ENCODE measurements at places on chromosomes 13 and 19.

DNA sequence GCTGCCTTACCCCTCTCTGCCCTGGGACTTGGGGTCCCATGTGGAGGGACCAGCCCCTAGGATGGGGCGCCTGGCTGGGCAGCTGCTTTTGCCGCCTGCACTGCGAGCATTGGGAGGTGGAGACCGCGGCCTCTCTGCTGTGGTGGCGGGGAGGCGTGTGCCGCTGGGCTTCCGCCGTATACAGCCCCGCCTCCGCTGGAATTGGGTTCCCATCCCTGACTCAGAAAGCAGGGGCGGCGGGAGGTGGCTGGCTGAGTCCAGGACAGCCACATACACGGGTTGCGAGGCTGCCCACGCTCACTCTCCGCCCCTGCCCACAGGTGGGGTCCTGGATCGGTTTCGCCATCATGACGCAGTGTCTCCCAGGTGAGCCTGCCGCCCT lies 6.6 kb downstream of the NDUFB7 start:
- no peak for DNase-seq

DNA sequence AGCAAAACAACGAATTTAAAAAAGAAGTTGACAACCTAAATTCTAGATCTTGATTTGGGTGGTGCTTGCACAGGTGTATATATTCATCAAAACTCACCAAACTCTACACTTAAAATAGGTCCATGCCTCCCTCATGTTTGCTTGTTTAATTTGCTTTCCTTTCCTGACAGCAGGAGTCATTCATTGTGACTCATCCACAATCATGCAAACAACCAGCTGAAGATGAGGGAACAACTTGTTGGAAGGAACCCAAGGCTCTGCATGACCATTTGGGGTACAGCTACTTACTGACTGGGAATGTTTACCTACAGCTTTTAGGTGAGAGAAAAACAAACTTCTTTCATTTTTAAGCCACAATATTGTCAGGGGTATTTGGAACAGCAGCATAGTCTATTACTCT lies 96.6 kb downstream of the RXFP2 start:
- DNase-seq = peak; percentile 27

DNA sequence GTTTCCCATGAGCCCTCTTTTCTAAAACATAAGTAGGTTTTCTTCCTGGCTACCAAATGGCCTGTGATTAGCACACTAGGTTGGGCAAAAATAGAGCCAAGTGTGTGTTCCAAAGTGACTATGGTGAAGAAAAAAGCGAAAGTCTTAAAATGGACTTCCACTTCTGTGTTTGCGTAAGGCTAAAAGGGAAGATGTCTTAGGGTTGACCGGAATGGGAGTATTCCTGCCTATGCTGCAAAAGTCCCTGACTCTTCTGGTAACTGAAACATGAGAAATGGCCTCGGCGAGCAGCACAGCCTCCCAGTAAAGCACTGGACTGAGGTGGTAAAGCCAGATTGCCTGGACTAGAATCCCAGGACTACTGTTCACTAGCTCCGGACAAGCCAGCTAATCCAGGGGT lies 2.4 kb upstream of the FPR1 start:
- DNase-seq = no peak

GRCh38 chr19:50333737-50334617 lies 4.8 kb upstream of the KCNC3 start:
- peak; percentile 66 for DNase-seq

DNA sequence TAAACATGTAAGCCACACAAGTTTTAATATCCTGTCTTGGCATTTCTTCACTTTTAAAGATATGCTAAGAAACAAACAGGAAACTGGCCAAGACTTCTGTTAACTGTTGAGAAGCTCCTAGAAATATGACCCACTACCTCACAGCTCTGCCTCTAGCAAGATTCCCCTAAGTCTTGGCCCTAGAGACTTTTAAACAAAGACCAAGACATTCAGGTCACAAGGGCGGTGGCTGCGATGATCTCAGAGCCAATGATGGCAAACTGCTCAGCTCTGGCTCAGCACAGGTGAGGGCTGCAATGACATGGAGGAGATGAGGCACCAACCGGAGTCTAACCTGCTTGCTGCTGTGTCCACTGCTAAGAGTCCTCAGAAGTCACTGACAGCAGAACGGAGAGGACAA lies 114.8 kb downstream of the SUCLA2 start:
- DNase-seq = no peak

DNA sequence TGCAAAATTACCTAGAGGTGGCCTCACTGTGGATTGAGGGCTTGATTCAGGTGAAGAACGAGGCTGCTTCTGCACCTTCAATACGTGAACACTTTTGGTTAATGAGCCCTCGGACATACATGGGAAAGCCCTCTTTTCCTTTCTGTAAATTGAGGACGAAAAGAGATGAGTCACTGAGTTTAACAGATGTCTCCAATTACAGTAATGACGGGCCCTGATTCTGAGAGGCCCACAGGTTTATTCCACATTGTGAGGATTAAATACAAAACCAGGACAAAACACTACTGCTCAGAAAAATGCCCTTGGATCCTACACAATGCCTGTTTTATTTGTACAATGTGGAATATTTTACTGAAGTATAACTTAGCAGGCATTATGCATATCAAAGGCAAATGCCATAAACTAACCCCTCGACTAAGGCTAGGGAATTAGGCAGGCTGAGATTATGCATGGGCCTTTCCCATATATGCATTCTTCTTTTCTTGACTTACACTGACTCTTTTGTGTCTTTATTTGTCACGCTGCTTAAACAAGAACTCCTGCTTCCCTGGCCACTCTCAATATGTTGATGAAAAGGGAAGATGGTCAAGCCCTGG lies 819.9 kb downstream of the OLFM4 start:
- DNase-seq = no peak

- DNase-seq = peak; percentile 30
These were observed 27.8 kb upstream of the OR1M1 start for GRCh38 chr19:9058905-9059667.

DNA sequence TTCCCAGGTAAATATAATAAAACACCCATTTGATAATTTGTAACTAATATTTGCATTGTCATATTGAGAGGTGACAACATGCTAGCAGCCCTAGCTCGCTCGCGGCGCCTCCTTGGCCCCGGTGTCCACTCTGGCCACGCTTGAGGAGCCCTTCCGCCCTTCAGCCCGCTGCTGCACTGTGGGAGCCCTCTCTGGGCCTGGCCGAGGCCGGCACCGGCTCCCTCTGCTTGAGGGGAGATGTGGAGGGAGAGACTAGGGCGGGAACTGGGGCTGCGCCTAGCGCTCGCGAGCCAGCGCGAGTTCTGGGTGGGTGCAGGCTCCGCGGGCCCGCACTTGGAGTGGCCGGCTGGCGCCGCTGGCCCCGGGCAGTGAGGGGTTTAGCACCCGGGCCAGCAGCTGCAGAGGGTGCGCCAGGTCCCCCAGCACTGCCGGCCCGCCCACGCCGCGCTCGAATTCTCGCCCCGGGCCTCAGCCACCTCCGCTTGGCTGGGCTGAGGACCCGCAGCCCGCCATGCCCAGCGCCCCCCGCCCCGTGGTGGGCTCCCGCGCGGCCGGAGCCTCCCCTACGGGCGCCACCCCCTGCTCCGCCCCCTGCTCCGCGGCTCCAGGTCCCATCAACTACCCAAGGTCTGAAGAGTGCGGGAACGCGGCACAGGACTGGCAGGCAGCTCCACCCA lies 594.4 kb downstream of the SLITRK6 start:
- DNase-seq = no peak

GRCh38 chr19:48496959-48497727 lies 14.5 kb downstream of the LMTK3 start:
- DNase-seq = no peak

DNA sequence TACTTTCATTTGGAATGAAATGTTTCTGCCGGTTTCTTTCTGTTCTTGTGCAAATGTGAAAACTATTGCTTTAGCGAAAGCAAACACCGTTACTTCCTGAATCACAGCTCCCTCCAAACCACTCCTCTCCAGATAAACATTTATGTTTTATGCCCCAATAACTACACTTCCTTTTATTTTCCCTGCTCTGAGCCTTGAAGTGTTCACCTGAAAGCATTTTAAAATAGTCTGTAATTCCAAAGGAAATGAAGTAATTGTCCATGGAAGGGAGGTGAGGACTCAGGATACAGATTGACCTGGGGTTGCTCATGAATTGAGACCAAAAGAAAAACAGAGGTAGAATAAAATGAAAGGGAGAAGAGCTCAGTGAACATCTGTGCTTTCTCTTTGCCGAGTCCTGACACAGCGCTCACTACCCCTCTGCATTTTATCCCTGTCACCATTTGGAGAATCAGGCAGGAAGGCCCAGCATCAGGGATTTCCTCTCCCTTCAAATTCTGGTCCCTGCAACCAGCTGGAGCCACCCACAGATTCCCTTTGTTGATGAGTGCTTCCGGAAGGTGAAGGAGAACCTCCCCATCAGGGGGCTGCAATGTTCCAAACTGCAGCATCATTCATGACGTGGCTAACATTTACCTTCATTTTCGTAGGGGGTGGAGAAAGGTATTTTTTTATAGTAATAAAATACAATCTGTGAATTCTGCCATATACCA lies 171.9 kb downstream of the ITGBL1 start:
- DNase-seq = no peak

DNA sequence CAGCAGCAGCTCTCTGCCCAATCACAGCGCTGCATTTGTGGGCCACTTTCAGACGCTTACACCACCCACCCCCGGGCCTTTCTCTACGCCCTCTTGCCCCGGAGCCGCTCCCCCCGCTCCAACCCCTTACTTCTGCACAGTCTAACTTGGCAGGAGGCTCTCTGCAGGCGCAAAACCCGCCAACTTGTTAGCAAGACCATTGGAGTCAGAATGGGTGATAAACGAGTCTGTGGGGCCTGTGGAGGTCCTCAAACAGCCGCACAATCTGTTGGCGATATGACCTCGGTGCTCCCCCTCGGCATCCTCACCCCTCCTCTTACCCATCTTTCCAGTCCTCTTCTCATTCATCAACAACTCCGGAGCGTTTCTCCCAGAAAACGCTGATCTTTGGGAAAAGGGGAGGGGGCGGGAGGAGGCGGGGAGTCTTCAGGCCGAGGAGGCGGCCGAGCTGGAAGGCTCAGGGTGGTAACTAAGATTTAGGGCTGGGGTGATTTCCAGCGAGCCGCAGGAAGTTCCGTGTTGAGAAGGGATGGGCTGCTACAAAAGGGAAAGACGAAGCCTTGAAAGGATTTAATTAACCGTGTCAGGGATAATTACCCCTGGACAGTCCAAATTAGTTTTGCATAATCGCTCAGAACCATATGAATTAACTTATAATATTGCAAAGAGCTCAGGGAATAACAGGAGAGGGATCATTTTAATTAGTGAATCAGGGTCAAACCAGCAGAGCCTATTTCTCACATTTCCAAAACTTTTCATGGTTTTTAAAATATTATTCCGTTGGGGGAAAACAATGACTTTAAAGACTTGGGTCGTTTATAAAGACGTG lies 4.1 kb downstream of the SOX21 start:
- DNase-seq = no peak

DNA sequence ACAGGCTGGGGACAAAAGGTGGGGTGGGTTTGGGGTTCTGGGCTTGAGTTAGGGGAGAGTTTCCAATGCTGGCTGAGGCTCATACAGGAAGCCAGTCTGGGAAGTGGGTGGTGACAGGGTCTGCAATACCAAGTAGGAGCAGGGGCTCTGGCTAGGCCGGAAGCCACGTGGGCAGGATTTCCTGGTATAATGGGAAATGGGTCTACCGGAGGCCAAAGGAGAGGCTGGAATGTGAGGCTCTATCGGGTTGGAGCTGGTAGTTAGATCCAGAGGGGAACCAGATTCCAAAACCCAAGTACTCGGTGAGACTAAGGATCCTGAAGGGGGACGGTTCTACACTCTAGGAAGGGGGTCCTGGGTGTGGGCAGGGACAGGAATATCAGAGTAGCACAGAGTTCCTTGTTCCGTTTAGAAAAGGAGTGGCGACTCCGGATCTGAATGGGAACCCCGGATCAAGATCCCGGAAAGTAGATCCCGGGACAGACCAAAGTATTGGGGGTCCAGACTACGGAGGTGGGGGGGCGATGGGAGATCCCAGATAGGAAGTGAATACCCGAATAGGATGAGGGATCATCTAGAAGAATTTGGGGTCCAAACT lies 802 bp downstream of the CDC37 start:
- DNase-seq = peak; percentile 55
